HS-27A (cell line): ENCODE measurements at places on chromosomes 5 and 9.

- no peak for DNase-seq
These were observed 162.1 kb downstream of the SMC2 start for GRCh38 chr9:104256031-104256695.

DNA sequence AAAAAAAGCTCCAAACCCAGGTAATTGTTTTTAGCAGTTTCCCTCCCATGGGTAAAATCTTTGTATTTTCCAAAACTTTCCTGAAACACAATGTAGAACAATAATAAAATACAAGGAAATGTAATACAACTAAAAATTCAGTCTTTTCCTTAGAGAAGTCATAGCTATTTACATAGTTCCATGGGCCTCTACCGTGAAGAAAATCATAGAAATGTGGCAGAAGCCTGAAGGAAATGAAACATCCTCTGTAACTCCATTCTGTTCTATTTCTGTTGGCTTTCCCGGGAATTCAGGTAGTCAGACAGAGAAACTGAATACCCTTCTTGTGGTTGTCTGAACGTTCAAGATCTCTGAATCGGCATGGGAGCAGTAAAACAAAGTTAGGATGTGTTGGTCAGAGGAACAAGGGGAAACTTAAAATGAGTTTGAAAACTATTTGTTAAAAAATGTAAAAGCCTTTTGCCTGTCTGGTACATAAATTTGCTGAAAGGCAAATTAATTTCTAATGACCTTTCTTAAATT lies 202.4 kb upstream of the ZNF608 start:
- DNase-seq = no peak

DNA sequence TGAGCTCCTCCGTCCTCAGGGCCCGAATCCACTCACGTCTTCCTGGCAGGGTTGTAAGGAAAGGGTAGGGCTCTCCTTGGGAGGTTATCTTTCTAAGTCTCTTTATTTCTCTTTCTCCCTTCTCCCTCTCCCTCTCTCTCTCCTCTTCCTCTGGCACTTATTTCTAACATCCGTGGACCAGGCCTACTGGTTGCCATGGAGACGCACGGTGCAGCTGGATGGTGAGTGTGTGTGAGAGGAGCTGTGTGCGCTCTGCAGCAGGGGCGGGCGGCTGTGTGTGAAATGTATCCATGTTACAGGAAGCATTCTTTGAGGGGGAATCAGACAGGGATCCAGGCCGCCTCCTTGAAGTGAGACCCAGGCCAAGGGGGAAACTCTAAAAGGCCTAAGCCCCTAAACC lies 32.2 kb downstream of the PCDH1 start:
- no peak for DNase-seq

- DNase-seq = no peak
These were observed 385.8 kb downstream of the PTPRD start for GRCh38 chr9:10226996-10227395.

- no peak for DNase-seq
These were observed 136.7 kb upstream of the PJA2 start for GRCh38 chr5:109546461-109546860.

- DNase-seq = no peak
These were observed 94.0 kb downstream of the ZNF462 start for GRCh38 chr9:106956971-106957370.

DNA sequence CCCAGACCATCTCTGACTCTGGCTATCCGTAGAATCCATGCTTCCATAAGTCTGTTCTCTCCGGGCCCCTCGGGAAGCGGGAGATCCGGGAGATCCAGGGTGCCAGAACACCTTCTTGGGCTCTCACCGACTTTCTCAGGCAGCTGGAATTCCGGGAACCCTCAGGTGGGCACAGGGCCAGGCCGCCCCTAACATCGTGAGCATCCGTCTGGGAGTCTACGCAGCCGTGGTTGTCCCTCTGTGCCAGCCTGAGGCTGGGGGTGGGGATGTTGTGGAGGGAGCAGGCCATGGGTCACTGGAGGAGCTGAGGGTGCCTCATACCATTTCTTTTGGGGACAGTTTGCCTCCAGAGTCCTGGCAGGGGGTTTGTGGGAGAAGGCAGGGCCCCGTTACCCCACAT lies 92.3 kb upstream of the COL5A1 start:
- no peak for DNase-seq

GRCh38 chr5:74257060-74257527 lies 383.4 kb downstream of the ENC1 start:
- DNase-seq = no peak

GRCh38 chr9:121744002-121744686 lies 92.7 kb downstream of the DAB2IP start:
- DNase-seq = no peak

GRCh38 chr9:124037790-124038189 lies 26.2 kb downstream of the LHX2 start:
- no peak for DNase-seq

GRCh38 chr5:32578363-32578762 lies 7.0 kb upstream of the SUB1 start:
- DNase-seq = no peak

DNA sequence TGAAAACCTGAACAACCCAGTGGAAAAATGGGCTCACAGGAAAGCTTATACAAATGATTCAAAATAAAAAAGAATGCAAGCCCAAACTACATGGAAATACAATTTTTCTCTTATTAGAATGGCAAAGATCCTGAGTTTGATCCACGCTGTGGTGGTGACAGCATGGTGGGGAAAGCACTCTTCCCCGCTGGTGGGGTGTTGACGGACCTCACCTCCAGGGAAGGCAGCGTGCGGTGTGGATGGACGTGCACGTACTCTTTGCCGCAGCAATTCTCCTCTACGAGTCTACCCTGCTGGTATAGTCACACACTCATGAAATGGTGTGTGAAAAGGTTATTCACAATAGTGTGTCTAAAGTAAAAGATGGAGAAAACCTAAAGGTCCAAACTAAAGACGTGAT lies 5.9 kb upstream of the ZFP62 start:
- DNase-seq = no peak

- no peak for DNase-seq
These were observed 538.8 kb upstream of the ZNF462 start for GRCh38 chr9:106324053-106324585.

DNA sequence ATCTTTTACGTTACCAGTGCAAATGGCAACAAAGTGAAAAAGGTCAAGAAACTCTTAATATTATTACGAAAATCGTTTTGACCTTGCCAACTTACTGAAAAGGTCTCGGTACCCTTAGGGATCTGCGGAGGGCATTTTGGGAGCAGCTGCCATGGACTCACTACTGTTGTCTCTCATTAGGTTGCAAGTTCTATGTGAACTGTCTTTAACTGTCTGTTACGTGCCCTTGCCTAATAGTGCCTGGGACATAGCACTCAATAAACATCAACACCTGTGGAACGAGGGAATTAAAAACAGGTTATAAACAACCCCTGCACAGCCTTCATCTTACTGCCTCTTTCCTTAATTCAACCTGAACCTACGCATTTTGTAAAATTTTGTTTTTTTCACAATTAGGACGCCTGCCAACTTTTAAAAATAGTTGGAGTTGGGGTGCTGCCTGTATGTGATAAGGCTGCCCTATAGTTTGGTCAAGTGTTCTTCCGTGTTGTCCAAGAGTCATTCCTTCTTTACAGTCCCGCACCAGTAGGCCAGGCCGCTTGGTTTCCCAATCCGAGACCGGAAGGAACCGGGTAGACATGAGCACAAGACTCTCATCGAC lies 527 bp upstream of the SREK1 start:
- DNase-seq = no peak

GRCh38 chr9:129401623-129402370 lies 219.1 kb downstream of the C9orf50 start:
- no peak for DNase-seq

- DNase-seq = no peak
These were observed 256.2 kb downstream of the ACTL7B start for GRCh38 chr9:108599571-108599970.

DNA sequence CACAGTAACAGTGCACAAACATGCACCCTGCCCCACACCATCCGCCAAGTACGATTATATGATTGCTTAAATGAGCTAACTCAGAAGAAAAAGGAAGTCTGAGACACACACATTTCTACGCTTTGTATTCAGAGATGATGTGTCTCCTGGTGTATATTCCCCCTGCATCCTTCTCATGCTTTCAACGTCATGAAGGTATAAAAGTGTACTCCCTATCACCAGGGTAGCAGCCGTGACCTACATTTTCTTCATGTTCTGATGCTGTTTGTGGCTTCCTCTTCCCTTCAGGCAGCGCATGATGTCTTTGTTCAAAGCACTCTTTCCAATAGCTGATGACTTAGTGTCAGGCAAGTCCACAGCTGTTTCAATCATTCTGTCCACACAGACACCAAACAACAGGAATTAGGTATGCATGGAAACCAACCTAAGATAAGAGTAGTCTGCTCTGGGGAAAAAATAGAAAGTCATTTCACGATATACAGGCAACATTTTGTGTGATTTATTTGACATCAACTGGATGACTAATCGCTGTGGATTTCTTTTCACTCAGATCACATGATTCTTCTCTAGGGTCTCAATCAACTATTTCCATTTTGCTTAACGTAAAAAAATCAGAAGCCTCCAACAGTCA lies 269.4 kb upstream of the PTGER4 start:
- peak; percentile 72 for DNase-seq

DNA sequence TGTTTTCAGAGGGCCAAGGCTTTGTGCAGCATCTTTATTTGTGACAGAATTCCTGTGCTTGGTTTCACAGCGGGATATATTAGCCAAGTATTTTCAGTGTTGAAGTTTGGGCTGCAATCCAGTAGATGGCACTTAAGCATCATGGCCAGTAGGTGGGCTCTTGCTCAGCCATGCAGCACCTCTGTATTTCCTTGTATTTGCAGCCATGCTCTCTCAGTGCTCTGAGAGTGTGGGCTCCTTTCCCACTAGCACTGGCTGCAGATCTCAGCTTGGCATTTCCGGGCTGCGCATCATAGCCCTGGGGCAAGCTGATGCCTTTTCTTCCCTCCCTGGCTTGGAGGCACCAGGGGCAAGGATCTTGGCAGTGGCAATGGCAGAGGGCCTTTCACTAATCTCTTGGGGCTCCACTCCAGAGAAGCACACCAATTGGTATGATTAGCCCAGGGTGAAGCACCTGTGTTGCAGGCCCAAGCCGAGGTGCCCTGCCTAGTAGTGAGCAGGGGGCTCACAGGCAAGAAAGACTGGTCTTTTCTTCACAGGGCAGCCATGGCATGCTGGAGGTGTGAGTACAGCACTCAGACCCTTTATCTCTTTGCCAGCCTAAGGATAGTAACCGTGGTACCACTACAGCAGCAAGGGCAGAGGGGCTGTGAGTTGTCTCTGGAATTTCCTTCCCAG lies 48.3 kb downstream of the SLCO6A1 start:
- no peak for DNase-seq

DNA sequence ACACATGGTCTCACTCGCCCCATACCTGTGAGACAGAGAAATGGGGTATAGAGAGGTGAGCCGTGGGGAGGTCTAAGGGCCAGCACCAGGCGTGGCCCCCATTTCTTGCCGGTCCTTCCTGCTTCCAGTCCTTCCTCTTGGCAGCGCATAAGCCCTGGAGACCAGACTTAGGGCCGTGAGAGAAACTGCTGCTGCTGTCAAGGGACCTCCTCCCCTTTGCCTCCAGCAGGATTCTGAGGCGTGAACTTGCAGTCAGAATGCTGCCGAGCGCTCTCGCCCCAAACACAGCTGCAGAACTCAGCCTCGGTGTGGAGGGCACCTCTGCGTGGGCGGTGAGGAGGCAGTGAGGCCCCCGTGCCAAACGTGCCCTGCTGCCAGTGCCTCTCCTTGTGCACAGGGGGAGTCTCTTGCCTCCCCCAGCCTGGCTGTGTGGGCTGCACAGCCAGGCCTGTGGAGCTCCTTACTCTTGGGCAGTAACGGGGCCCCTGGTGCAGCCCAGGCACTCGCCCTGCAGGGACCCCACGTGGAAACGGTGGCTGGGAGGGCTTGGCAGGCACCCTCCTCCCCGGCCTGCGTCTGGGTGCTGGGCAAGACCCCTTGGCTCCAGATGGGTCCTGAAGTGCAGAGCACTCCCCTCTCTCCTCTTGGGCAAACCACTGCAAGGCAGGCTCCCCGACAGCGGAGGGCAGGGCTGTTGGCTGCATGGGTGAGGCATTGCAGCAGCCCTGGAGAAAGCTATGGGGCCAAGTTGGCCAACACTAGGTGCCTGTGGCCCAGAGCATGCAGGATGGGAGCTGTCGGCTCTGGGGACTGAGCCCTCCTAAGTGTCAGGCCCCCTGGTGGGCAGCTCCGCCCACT lies 85.4 kb downstream of the RXRA start:
- no peak for DNase-seq

DNA sequence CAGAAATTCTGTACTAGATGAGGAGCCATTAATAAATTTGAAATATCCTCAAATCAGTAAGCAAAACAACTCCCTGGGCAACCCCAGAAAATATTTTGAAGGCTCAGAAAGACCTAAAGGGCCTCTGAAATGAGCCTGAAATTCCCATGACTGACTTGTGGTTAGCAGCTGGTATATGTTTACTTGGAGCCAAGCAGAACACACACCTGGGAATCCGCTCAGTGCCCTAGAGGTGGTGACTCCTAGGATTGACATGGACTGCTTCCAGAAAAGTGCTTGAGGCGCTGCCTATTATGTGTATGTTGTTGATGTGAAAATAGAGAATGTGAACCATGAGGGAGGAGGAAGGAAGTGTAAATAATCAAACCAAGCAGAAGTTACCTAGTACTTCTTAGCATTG lies 14.7 kb downstream of the RFK start:
- no peak for DNase-seq

- DNase-seq = no peak
These were observed 43.5 kb downstream of the ANKDD1B start for GRCh38 chr5:75654693-75655295.

DNA sequence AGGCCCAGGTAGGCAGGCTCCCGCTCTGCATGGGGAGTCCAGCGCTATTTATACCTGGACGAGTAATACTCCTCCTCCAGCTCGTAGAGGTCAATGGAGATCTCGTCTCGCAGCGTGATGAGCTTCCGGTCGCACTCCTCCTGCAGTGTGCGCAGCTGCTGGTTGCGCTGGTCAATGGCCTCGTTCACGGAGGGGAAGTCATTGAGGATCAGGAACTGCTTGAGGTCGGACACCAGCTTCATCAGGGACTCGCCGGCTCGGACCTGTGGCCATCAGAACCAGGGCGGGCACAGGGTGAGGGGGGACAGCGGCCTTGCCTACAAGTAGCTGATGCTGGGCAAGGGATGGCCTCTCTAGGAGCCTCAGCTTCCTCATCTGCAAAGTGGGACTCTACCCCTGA lies 3.9 kb downstream of the MED22 start:
- no peak for DNase-seq

GRCh38 chr9:127903557-127904475 lies 4.4 kb upstream of the ST6GALNAC6 start:
- DNase-seq = no peak

- DNase-seq = no peak
These were observed 104.2 kb upstream of the ELL2 start for GRCh38 chr5:96065685-96066385.
